ENCODE measurements at places on chromosomes 3 and 15.
A peak's percentile ranks its signal among the peaks of the same experiment; 100 is the strongest.

DNA sequence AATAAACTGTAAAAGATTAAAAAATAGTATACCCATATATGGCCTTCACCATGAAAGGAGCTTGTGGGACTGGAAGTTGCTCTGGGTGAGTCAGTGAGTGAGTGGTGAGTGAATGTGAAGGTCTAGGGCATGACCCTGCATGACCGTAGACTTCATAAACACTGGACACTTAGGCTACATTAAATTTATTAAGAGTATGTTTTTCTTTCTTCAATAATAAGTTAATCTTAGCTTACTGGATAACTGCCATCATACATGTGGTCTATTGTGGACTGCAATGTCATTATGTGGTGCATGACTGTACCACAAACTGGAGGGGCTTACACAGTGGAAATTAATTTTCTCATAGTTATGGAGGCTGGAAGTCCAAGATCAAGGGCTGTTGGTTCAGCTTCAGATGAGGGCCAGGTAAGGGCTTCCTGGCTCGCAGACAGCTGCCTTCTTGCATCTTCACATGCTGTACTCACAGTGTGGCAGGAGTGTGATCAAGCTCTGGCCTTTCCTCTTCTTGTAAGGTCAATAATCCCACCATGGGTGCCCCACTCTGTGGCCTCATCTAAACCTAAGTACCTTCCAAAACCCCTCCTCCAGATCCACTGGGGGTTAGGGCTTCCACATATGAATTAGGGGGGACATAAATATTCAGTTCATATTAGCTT lies 40.8 kb upstream of the PRR23E start:
- DNase-seq = no peak

DNA sequence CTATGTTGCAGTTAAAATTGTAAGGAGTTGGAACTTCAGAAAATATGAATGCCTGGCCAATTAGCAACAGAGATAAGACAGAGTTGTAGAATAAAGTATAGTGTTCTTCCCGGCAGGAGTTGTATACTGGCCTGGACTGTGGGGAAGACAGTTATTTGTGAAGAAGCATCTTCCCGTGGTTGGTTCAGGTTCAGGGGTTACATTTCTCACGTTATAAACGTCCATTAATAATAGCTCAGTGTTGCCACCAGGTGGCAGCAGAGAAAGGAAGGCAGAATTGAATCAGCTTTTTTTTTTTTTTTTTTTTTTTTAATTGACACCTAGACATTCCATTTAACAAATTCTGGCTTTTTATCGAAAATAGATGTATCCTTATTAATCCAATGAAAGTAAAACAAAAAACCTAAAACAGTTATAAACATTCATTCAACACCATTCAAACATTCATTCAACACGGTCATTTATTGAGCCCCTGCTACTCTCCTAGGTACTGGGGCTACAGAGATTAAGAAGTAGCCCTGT lies 66.4 kb upstream of the NR2E3 start:
- peak; percentile 30 for DNase-seq

DNA sequence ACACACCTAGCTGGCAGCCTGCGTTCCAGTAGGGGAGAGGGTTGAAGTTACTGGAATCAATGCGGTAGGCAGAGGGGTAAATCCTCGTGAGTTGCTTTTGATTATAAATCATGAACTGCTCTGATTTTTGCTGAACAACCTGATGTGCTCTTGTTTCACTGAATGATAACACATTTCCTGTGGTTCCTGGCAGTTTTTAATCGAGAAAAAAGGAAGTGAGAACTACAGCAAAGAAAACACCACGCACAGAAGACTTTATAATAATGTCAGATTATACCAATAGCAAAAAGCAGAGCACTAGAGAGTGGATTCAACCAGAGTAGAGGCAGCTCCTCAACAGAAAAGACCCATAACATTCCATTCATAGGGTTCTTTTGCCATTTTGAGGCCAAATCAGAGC lies 200.8 kb upstream of the STRIT1 start:
- DNase-seq = no peak

DNA sequence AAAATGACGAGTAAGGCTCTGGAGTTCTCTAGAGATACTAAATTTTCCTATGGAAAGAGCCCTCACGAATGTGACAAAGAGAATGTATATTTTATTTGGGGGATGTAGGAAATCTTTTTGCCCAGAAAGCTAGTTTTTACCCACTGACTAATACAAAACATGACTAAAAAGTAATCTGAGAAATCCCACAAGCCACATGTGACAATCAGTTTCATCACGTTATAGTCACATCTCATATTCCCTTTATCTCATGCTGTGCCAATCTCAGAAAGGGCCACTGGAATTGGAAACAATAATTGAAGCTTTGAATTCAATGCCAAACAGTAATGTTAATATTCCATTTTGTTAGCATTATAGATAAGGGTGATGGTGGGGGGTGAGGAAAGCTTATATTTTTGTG lies 509.0 kb upstream of the GOLIM4 start:
- DNase-seq = no peak

GRCh38 chr3:16309558-16309957 lies 44.5 kb downstream of the OXNAD1 start:
- DNase-seq = no peak

DNA sequence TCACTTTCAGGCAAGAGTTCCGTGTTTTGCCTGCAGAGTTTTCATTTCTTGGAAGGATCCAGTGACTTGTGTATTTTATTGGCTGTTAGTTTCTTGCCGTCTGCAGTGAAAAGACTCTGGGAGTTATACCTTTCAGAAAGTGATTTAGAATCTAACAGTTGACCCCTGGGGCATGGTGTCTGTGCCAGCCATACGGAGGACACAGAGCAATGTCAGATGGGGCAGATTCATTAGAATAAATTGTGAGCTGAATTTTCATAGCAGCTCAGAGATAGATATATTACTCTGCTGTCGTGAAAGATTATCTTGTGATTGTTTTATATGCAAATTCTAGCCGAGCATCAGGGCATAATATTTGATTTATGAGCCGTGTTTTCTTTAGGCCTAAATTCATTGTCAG lies 131.6 kb downstream of the SV2B start:
- DNase-seq = no peak
